Trophoblast cell (in vitro differentiated cells and primary cell): ENCODE measurements at places on chromosomes 6 and 20.

GRCh38 chr20:59811681-59812171 lies 121.7 kb downstream of the SYCP2 start:
- H3K27ac ChIP-seq = no peak overlapping the region
- H3K4me3 ChIP-seq = no peak overlapping the region
- H3K36me3 ChIP-seq = no peaks in the 10 kb centered on the region
- DNase-seq = no peak

- H3K4me1 ChIP-seq = no peaks in the 10 kb centered on the region
- no peaks in the 10 kb centered on the region for H3K27me3 ChIP-seq
- no peak overlapping the region for H3K27ac ChIP-seq
- DNase-seq = no peak
Measured at GRCh38 chr6:40460380-40460779, 126.8 kb downstream of the LRFN2 start.

- H3K27ac ChIP-seq = no peak overlapping the region
- H3K4me3 ChIP-seq = no peak overlapping the region
- no peaks in the 10 kb centered on the region for H3K27me3 ChIP-seq
- H3K4me1 ChIP-seq = peaks cover 16% of the 10 kb centered on the region
- DNase-seq = no peak
Measured at GRCh38 chr6:5127106-5127687, 42.1 kb downstream of the PPP1R3G start.

- H3K4me1 ChIP-seq = no peaks in the 10 kb centered on the region
- no peaks in the 10 kb centered on the region for H3K27me3 ChIP-seq
- no peaks in the 10 kb centered on the region for H3K36me3 ChIP-seq
- DNase-seq = peak; percentile 87
Measured at GRCh38 chr20:45138561-45139300, 14.5 kb upstream of the WFDC12 start.

GRCh38 chr20:46028110-46028509 lies 905 bp upstream of the SLC12A5 start:
- peaks cover 42% of the 10 kb centered on the region for H3K27me3 ChIP-seq
- no peak overlapping the region for H3K27ac ChIP-seq
- no peaks in the 10 kb centered on the region for H3K36me3 ChIP-seq

- H3K4me1 ChIP-seq = no peaks in the 10 kb centered on the region
- H3K27ac ChIP-seq = no peak overlapping the region
- no peak overlapping the region for H3K4me3 ChIP-seq
- no peak for DNase-seq
- no peaks in the 10 kb centered on the region for H3K27me3 ChIP-seq
Measured at GRCh38 chr6:92820601-92821000, 598.8 kb downstream of the EPHA7 start.

GRCh38 chr20:23313271-23313670 lies 37.3 kb upstream of the NXT1 start:
- no peak overlapping the region for H3K27ac ChIP-seq
- no peaks in the 10 kb centered on the region for H3K36me3 ChIP-seq

GRCh38 chr6:100463630-100464161 lies 1.0 kb downstream of the SIM1 start:
- no peak overlapping the region for H3K27ac ChIP-seq
- no peak overlapping the region for H3K4me3 ChIP-seq
- H3K36me3 ChIP-seq = no peaks in the 10 kb centered on the region
- H3K4me1 ChIP-seq = peaks cover 8% of the 10 kb centered on the region
- DNase-seq = no peak
- H3K27me3 ChIP-seq = peaks cover 67% of the 10 kb centered on the region
